ENCODE measurements at places on chromosomes 4 and X.

GRCh38 chr4:17058916-17059741 lies 160.7 kb upstream of the LDB2 start:
- DNase-seq, result no peak

DNA sequence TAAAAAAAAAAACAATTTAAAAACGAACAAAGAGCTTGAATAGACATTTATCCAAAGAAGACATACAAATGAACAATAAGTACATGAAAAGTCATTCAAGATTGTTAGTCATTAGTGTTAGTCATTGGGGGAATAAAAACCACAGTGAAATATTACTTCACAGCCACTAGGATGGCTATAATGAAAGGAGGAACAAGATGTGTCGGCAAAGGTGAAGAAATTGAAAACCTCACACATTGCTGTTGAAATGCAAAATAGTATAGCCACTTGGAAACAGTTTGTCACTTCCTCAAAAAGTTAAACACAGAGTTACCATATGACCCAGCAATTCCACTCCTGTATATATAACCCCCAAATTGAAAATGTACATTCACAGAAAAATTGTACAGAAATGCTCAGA lies 45.2 kb upstream of the SLC39A8 start:
- DNase-seq, result no peak

DNA sequence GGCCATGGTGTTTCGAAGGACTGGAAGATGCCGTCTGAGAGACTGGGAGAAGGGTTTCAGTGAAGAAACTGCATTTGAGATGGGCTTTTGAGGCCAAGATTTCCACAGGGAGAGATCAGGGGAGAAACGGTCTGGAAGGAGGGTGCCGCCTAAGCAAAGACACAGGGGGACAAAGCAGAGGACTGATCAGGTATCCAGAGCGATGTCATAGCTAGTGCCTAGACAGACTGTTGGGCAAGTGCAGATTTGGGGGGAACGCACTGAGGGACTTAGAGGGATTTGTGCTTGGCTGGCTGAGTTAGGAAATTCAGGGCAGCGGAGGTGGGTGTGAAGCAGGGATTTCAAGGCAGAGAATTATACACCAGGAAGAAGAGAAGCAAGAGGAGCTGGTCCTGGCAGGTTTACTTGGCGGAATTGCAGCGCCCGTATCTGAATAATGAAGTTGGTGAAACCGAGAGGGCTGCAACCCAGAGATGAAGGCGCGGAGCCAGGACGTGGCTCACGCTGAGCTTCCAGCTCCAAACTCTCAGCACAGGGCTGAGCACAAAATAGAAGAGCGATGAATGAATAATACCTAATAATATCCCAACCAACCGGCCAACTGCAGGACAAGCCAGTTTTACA lies 106.9 kb downstream of the MAML3 start:
- no peak for DNase-seq

- no peak for DNase-seq
These were observed 15.0 kb downstream of the BRCC3 start for GRCh38 chrX:155086202-155086840.

- no peak for DNase-seq
These were observed 345.7 kb upstream of the NR3C2 start for GRCh38 chr4:148787831-148788477.

- no peak for DNase-seq
These were observed 35.6 kb upstream of the DCAF8L1 start for GRCh38 chrX:28016823-28017222.

GRCh38 chrX:122586831-122587230 lies 597.2 kb upstream of the GRIA3 start:
- no peak for DNase-seq

All from NCI-H2081 (cell line).